ENCODE measurements at places on chromosomes 11 and 22.

- DNase-seq: no peak
Measured at GRCh38 chr11:75272821-75273301, 32.3 kb downstream of the TPBGL start.

DNA sequence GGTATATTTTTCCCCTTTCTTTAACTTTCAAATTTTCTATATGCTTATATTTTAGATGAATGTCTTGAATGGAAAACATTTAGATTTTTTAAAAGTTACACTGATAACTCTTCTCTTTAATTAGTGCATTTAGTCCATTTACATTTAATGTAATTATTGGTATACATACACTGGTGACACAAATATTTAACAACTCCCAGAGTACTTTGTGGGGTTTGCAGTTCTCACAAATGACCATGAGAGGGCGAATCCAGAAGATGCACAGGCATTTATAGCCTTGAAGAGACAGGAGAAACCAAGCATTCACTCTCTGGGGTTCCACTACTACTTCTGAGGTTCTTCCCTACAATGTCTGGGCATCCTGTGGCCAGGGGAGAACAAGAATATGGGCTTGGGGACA, 125.1 kb downstream of the TIMP3 start:
- DNase-seq: no peak

DNA sequence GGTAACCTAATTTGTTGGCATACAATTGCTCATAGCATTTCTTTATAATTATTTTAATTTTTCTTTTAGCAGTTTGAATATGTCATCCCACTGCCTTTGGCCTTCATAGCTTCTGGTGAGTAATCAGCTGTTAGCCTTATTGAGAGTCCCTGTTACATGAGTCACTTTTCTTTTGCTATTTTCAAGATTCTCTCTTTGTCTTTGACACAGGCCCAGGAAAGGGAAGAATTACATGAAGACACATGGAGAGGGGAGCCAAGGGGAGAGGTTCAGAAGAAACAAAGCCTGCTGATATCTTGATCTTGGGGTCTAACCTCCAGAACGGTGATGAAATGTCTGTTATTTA, 418.2 kb downstream of the METTL15 start:
- no peak for DNase-seq

GRCh38 chr22:48537343-48537680, 1290.4 kb downstream of the BRD1 start:
- no peak for DNase-seq

DNA sequence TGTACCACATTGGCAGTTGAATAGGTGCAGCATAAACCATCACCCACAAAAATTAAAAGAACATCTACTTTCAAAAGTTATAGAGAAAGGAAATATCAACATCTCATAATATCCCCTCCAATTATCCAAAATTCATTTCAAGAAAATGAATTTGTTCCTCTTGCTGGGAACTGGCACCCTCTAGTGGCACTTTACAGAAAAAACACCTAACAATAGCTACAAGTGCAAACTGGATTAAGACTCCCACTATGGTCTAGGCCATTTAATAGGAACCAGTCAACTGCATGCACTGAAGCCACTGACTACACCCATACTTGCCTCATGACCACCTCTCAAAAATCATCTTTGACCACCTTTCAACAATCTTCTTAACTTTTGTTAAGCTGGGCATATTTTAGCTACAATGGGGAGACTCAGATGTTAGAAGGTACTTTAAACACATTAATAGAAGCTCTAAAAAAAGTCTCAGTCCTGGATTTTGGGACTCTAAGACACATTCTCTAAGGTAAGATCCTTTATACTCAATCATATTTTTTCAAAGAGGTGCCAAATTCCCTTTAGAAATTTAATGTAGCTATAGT, 17.3 kb downstream of the TRAF6 start:
- no peak for DNase-seq

All from activated T-helper 1 cell treated with anti-CD3 and anti-CD28 coated beads, Interleukin-2, amount 50 U/mL, for 16 hours (primary cell).